ENCODE measurements at places on chromosomes 1 and 21.

GRCh38 chr1:208942394-208943130 is 641.0 kb upstream of the CAMK1G start:
- DNase-seq: no peak

- DNase-seq: no peak
Measured at GRCh38 chr1:225820522-225821120, 10.7 kb downstream of the EPHX1 start.

DNA sequence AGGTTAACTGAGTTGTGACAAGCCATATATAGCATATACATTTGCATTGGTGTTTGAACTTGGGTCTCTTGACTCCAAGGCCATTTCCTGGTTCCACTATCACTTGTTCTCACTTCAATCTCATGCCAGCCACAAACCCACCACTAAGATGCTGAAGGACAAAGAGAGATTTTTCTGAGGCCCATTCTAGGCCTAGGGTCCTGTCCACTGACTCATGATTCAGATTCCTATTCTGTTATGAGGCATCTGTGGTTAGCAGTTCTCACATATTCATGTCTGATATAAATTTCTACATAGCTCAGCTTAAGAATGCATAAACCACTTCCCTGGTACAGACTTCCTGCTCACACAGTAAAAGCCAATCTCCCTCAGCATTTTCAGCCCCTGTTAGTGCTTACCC is 326.1 kb upstream of the BEND5 start:
- peak; percentile 1 for DNase-seq

DNA sequence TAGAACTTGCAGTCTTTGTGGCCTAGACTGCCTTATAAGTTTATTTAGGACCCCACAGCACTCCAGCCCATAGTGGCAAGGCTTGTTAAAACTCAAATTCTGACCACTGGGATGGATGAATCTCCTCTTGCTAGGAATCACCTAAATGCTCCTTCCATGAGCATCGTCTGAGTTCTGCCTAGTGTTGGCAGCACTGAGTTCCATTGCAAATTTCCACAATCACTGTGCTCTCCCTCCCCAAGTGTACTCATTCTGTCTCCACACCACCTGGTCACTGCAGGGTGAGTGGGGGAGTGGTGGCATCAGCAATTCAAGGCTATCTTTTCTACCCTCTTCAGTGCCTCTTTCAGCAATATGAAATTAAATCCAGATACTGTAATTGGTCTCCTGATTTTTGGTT is 46.7 kb upstream of the PTBP2 start:
- no peak for DNase-seq

DNA sequence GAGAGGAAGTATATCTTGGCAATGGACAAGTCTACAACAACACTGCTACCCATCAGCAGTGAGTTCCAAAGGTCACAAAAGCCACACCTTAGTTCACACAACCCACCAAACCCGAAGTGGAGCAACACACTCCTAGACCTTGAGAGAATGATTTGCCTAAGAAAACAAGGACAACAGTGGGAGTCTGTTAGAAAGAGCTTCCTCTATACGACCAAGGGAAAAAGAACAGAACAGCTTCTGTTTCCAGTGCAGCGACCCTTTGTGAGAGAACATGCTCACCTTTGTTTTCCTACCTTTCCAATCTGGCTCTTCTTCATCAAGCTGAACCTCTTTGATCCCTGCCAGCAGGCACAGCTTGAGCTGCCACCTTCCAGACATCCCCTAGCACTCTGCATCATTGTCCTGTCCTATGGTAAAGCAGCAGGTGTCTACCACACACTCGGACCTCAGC is 56.7 kb upstream of the PALMD start:
- DNase-seq: no peak

DNA sequence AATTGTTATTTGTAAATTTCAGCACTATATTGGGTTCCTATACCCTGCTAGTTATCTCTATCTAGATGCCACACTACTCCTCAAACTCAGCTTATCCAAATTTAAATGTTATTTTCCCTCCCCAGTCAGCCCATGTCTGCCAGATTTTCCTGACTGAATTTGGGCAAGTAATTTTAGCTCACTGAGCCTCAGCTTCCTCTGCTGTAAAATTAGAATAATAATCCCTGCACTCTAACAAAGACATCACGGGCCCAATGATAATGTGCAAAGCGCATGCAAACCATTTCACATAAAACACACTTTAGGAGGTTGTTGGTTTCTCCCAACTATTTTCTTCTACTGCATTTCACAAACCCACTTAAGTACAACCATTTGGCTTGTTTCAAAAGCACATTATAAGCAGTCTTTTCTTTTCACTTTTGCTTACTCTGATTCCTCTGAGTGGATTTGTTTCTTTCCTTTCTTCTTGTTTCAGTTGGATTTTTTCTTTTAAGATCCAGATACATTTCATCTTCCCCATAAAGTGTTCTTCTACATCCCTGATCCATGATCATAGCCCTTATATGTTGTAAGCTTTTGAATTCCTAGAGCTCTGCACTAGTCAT is 152.8 kb upstream of the DPT start:
- DNase-seq: no peak

GRCh38 chr1:117612517-117613248 is 6.8 kb downstream of the TENT5C start:
- no peak for DNase-seq

DNA sequence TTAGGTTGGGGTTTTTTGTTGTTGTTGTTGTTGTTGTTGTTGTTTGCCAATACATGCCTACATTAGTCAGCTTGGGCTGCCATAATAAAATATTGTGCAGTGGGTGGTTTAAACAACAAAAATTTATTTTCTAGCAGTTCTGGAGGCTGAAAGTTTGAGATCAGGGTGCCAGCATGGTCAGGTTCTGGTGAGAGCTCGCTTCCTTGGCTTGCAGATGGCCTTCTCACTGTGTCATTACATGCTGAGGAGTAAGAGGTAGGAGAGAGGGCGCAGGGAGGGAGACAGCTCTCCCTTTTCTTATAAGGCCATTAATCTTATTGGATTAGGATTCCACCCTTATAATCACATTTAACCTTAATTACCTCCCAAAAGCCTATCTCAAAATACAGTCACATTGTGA is 52.7 kb downstream of the DIRAS3 start:
- no peak for DNase-seq

GRCh38 chr1:173900992-173901391 is 16.1 kb downstream of the SERPINC1 start:
- no peak for DNase-seq

- no peak for DNase-seq
Measured at GRCh38 chr1:35845766-35846165, 37.2 kb upstream of the AGO1 start.

GRCh38 chr1:198893763-198894444 is 255.1 kb downstream of the PTPRC start:
- no peak for DNase-seq

GRCh38 chr1:181159451-181160140 is 71.1 kb downstream of the IER5 start:
- DNase-seq: peak; percentile 75

DNA sequence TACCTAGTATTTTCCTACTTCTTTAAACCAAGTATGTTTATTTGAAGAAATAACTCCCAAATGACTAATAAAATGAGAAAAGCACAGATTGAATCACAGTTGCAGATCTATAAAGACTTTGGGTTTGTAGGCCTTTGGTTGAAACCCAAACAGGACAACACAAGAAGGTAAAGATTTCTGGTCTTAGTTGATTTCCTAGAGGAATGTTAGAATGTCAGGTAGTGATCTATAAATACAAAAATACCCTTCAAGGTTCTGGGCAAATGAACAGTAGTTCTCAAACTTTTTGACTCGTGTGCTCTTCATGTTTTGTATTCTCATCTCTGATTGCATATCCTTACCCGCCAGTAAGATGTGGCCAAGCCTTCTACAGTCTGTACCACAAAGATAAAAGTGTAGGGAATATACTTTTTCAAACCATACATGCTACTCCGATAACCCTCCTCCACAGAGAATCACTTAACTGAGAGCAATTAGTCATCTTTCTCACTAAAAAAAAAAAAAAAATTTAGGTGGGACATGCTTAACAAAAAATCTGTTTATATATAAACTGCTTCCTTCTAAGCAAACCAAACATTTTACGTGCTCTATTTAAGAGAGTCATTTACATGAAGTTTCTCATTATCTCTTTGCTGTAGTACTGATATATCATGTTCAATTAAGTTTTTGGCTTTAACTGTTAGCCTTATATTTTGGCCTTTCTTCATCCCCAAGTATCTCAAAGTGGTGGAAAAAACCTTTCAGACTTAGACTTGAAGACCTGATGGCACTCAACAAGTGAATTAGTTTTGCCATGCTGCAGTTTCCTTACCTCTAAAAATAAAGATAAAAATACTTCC is 36.0 kb downstream of the CNIH4 start:
- DNase-seq: no peak

GRCh38 chr1:27392096-27392777 is at the start of gene GPR3:
TSS of gene GPR3 (plus strand) at chr1:27392622. CDS start at chr1:27393799, 1,177 bp downstream.
- DNase-seq: peak; percentile 95

DNA sequence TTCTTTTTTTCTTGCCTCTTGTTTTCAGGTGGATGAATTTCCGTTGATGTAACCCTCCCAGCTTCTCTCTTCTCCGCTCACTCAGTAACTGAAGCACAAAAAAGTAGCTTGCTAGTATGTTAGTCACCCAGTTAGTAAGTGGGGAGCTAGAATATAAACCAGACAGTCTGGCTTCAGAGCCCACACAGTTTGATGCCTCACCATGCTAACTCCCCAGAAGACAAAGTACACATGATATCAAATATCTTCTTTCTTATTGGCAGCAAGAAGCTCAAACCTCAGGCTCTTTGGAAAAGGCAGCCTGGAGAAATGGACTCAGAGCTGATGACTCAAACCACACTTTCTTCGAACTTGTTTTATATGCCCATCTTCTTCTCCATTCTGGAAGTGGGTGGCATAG is 187.5 kb upstream of the PLXNA2 start:
- no peak for DNase-seq

DNA sequence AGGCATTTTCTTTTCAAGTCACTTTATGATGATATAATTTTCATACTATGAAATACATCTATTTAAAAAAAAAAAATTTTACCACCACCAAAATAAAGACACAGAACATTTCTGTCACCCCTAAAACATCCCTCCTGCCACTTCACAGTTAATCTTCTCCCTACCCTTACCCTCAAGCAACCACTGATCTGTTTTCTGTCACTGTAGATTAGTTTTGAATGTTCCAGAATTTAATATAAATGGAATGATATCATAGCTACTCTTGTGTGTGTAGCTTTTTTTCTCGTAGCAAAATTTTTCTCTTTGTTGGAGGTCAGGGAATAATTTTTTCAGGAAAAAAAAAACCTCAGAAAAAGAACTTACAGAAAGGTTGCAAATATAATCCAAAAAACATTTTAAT is 152.7 kb downstream of the RHOU start:
- DNase-seq: no peak

DNA sequence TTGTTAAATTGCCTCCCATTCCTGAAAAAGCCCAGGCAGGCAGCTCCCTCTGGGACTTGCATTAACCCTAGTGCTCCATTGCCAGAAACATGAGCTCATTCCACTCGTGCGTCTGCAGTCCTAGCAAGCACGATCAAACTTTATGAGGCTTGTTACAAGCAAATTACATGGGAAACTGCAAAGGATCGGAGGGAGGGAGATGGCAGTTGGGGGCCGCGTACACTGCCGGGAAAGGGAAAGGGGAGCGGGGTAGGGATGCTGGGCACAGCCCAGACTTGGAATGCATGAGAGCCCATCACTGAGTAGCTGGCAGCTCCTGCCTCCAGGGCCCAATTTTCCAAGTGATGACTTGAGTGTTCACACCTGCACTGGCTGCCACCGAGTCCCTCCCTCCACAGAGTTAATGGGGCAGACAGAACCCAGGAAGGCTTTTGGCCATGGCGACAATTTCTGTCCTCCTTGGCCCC is 169.9 kb downstream of the BRINP2 start:
- no peak for DNase-seq

DNA sequence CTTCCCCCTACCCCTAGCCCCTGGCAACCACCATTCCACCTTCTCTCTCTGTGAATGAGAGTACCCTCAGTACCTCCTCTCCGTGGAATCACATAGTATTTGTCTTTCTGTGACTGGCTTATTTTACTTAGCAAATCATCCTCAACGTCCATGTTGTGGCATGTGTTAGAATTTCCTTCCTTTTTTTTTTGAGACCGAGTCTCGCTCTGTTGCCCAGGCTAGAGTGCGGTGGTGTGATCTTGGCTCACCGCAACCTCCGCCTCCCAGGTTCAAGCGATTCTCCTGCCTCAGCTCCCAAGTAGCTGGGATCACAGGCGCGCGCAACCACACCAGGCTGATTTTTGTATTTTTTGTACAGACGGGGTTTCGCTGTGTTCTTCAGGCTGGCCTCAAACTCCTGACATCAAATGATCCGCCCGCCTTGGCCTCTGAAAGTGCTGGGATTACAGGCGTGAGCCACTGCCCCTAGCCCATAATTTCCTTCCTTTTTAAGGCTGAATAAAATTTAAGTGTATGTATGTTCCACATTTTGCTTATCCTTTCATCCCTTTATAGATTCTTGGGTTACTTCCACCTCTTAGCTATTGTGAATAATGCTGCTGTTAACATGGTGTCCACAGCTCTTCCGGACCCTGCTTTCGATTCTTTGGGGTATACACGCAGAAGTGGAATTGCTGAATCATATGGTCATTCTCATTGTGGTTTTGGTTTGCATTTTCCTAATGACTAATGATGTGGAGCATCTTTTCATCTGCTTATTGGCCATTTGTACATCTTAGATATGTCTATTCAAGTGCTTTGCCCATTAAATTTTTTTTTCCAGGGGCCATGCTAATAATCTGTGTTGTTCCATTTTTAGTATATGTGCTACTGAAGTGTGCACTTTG is 32.3 kb downstream of the ERRFI1 start:
- no peak for DNase-seq

GRCh38 chr1:40047276-40047675 is 6.7 kb downstream of the CAP1 start:
- no peak for DNase-seq

GRCh38 chr1:22311461-22311860 is 140.2 kb upstream of the ZBTB40 start:
- DNase-seq: no peak

DNA sequence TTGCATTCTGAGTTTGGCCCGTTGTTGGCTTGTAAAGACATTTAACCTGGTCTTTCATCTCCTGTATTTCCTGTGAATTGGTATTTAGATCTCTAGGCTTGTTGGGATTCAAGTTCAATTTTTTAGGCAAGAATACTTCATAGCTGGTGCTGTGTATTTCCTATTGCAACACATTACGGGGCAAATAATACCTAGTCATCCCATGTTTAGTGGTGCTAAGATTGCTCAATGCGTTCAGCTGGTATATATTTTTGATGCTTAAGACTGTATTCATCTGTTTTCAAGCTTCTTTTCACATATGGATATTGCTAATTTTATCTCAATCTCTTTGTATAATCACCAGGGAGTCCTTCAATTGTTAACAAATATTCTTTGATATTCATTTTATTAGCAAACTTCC is 87.5 kb upstream of the ZBTB18 start:
- DNase-seq: no peak

DNA sequence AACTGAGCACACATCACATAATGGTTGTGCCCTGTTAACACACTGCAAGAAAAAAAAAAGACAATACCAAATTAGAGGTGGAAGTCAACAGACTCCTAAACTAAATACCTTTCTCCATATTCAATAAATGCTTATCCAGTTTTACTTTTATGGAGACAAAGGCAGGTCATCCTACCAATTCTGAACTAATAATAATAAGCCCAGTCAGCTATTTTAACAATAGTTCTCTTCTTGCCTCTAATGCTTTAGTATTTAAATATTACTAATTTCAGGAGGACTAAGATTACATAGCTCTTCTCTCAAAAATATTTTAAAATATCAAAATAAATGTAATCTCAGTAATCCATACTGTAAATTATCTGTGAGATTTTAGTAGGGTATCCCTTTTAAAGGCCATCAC is 10.5 kb downstream of the COPA start:
- DNase-seq: no peak
